ENCODE measurements at places on chromosomes 3 and 15.

- no peak for DNase-seq
Measured at GRCh38 chr15:90227336-90227735, 6.4 kb downstream of the CIB1 start.

- DNase-seq = no peak
Measured at GRCh38 chr15:33163816-33164215, 30.7 kb downstream of the FMN1 start.

DNA sequence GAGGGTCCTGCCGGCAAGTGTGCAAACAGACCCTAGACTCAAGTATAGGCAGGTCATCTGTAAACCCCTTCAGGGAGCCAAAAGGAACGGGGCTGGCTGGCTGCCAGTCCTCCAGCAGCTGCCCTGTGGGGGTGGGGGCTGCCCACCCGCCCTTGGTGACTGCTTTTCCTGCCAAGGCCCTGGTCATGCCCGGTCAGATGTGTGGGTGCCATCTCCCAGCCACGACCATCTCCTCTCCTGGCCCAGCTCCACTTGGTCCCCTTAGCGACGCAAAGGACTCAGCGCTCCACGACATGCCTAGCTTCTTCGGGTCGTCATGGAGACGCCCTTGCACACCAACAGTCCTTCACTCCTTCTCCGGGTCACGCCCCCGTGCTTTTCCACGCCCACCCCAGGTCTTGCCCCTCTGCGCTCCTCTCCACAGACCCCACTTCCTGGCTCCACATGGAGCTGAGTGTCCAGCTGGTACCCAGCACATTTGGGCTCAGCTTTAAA lies 2.4 kb downstream of the MUC4 start:
- DNase-seq = no peak

DNA sequence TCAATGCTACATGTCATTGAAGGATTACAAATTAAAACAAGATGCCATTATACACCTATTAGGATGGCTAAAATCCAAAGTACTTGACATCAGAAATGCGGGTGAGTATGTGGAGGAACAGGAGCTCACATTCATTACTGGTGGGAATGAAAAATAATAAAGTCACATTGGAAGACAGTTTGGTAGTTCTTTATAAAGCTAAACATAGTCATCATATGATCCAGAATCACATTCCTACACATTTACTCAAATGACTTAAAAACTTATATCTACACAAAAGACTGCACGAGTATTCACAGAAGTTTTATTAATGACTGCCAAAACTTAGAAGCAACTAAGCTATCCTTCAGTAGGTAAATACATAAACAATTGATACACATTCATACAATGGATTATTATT lies 147.2 kb downstream of the ISL2 start:
- DNase-seq = no peak

- no peak for DNase-seq
Measured at GRCh38 chr3:29333576-29333975, 52.7 kb downstream of the RBMS3 start.

DNA sequence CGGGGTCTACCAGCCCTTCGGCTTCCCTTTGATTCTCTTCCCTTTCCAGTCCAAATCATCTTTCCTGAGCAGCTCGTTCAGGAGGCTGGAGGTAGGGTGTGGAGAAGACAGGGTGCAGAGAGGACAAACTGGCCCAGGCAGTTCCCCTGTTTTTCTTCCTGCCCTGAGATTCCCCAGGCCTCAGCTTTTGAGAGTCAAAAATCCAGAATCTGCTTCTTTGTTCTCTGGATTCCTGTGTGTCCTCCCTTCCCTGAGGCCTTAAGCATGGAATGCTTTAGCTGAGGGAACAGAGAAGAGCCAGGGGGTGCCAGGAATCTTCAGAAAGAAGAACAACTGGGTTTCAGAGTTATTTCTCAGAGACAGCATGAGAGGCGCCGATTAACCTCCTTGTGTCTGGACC lies 26.7 kb upstream of the LRTM1 start:
- DNase-seq = no peak

GRCh38 chr3:9917820-9918219 lies 922 bp downstream of the IL17RC start:
- DNase-seq = no peak

DNA sequence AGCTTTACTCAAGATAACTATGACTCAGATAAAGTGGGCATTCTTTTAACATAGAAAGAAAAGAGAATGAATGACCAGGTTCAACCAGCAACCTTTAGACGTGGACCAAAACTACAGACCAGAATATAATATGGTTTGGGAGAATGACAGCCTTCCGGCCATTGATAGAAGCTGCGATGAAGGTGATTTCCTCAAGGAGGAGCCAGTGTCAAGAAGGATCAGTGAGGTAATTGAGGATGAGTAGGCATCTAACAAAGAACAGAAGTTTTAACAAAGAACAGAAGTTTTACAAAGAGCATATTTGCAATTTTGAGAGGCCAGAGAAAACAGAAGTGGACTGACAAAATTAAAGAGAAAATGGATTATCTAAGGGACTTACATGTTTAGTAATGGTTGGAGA lies 289.0 kb upstream of the AGTR1 start:
- no peak for DNase-seq

DNA sequence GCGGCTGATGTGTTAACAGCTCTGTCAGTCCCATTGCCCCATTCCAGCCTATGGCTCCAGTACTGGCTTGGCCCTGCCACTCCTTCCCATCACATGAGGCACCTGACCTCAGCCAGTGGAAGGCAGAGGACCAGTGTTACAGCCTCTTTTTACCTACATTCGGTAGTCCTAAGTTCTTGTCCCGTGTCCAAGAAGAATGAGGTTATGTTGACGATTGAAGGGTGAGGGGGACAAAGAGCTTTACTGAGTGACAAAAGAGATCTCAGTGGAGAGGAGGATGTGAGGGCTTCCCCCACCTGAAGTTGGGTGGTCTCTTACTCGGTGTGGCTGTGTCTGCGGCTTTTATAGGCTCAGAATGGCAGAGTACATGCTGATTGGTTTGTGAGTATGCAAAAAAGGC lies 7.3 kb upstream of the MPI start:
- no peak for DNase-seq

GRCh38 chr3:18351823-18352744 lies 73.1 kb downstream of the SATB1 start:
- DNase-seq = no peak

- DNase-seq = no peak
Measured at GRCh38 chr15:82960766-82961165, 8.2 kb upstream of the HOMER2 start.

All from stimulated activated CD8-positive, alpha-beta memory T cell treated with anti-CD3 and anti-CD28 coated beads, Interleukin-4, amount 100 ng/mL, for 1 hour (primary cell).